ENCODE measurements at places on chromosomes 6 and 20.

GRCh38 chr20:4989570-4989969 is 11.7 kb downstream of the SLC23A2 start:
- DNase-seq, result no peak

DNA sequence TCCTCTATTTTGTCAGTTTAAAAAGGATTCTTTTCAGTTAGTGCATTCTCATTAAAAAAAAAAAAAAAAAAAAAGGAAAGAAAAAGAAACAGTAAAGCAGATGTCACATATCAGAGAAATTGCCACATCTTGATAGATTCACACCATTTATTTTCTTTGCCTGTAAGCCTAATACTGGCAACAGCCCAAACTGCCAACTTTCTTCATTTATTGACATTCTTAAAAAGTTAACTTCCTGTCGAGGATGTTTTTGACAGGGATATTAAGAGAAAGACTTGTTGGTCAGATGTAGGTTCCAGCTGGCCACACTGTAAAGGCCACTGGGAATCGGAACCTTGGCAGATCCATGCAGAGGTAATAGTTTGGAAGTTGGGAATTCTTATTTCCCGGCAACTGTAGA is 332.6 kb downstream of the NRN1 start:
- DNase-seq, result no peak

DNA sequence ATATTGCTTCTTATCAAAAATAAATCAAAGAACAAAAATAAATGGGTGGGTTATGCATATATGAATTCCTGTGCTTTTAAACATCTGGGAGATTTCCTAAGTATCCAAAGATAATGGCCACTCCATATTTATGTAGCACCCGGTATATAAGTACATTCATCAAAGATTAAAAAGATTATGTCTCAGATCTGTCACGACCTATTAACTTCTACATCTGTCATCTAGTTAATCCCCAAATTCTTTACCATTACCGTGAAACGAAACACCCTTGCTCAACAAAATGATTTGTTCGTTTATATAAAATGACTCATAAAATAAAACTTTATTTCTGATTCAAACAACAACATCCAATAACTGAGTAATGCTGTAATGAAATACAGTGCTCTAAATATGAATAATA is 64.8 kb upstream of the FOXQ1 start:
- DNase-seq, result no peak

DNA sequence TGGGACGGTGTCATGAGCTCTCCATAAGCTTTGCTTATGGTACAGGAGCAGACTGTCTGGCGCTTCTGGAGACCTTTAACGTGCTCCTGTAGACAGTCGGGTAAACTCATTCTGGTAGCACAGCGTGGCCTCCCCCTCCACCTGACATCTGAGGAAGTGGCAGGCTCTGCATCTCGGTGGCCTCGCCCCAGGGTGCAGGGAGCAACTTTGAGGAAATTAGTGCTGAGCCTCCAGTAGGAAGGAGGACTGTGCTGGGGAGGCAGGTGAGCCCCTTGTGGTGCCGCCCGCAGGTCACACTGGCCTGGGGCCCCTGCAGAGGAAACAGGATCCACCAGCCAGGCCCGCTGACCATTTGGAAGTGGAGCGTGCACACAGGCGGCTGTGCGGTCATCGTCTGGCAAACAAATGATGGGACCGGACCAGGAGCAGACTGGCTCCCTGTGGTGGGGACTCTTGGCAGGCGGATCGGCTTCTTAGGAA is 57.9 kb downstream of the SYNJ2 start:
- no peak for DNase-seq

DNA sequence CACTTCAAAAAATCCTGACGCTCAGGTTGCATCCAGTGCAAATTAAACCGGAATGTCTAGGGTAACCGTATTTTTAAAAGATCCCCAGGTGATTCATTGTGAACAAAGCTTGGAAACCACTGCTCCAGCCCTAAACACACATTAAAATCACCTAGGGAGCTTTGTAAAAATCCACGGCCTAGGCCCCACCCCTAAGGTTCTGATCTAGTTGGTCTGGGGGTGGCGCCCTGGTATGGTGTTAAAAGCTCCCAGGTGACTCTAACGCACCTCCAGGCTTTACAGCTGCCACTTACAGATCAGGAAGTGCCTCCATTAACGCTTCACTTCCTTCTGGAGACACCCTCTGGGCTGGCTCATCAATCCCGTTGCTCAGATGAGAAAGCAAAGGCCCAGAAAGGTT is 92.2 kb downstream of the GRM4 start:
- DNase-seq, result no peak

DNA sequence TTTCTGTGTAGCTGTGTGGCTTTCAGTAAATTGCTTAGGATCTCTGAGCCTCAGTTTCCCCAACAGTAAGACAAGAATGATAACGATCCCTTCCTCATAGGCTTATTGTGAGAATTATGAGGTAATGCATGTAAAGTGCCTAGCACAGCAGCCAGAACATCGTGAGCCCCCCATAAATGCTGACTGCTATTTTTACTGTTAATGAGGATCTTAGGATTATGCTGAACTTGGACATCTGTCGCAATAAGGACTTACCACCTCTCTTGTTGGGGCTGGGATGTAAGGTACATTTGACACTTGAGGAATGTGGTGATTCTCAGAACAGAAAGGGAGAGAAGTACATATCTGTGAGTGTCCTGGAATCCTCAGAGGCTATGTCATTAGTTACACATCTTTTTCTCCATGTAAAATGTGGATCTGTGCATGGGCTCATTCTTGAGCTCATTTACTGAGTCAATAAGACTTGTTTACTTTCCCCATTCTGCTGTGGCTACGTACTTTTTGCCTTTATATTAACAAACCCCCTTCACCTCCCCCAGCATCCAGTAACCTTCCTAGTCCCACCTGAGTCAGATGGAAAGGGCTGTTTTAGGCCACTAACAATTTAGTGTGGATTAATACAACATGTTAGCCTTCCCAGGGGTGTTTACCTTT is 64.4 kb upstream of the PLEKHG1 start:
- DNase-seq, result no peak

GRCh38 chr6:14897831-14898230 is 348.0 kb upstream of the JARID2 start:
- no peak for DNase-seq

GRCh38 chr6:167553736-167554119 is 228.8 kb downstream of the TTLL2 start:
- no peak for DNase-seq

DNA sequence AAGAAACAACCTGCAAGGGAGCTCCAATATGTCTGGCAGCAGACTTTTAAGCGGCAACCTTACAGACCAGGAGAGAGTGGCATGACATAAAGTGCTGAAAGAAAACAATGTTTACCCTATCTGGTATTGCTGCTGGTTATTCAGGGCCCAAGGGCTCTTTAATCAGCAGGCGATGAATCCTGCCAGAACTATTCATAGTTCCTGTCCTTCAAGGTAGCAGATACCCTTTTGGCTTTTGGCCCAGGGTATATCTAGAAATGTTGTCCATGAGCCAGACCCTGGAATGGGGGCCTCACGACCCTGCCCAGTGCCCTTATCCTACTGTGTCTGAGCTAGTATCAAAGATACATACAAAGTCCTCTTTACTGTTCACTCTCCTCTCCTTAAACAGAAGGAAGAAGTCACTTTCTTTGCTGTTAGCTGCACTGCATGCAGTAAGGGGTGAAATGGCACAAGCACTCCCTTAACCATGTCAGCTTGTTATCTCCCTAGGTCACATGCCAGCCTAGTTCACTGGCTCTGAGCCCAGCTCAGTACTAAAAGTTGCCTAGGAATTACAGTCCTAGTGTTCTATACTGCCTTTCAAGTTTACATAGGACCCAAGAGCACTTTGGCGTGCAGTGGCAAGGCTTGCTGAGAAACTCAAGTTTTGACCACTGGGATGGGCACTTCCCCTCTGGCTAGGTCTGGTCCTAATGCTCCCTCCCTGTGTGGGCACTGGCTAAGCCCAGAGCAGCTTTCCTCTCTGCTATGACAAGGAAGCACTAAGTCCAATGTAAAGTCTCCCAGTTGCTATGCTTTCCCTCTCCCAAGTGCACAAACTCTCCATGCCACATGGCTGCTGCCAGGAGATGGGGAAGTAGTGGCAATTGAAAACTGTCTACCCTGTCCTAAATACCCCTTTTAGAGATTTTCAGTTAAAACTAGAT is 122.0 kb downstream of the HTR1B start:
- no peak for DNase-seq

DNA sequence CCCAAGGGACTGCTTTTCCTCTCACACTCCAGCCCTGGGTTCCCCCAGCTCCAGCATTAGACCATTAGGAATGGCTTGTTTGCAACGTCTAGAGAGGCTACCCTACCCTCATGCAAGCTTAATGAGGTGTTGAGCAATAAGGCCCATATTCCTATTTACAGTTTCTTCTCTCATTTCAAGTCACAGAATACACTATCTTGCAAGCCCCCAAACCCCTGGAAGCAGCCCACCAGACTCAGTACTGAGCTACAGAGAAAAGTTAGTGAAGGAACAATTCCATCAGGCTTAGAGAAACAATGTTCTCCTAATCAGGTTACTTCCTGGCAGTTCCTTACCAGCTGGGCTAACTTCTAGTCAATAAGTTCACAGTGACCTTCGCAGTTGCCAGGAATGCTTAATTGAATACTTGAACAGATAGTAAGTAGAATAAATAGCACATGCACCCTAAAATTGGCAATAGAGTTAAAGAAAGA is 606.5 kb upstream of the NOX3 start:
- no peak for DNase-seq

DNA sequence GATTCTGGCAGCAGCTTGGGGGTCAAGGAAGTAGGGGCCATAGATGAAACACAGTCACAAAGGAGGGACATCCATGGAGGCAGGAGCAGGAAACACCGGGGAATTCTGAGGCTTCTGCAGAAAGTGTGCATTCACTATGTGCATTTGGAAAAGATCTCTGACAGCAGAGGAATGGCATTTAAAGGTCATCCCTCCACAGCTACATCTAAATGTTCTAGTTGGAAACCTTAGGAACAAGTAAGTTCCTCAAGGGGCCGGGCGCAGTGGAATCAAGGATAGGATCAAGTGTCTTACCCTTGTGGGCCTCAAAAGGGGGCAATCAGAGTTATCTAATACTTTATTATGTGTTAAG is 8.8 kb downstream of the C6orf136 start:
- DNase-seq, result no peak

- no peak for DNase-seq
These were observed 67.0 kb downstream of the ABHD12 start for GRCh38 chr20:25323496-25324246.

- DNase-seq, result no peak
These were observed 25.1 kb downstream of the DLGAP4 start for GRCh38 chr20:36331209-36331608.

DNA sequence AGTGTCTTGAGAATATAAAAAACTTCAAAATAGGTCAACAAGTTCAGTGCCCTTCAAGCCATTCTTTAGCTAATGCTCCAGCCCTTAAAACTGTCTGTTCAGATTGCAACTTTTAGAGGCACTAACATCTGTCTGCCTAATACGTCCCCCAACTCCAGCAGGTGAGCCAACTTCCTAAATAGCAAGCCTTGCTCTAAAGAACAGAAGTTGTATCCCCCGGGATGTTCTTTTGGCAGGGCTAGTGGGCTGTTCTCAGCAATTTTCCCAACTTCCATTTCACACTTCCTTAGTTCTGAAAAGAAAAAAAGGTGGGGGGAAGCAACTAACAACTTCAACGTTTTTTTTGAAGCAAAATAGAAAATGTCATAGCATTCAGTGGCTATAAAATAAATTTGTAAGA is 290.0 kb upstream of the PTCHD4 start:
- DNase-seq, result no peak

GRCh38 chr6:33609528-33609927 is 11.6 kb upstream of the ITPR3 start:
- DNase-seq, result no peak

DNA sequence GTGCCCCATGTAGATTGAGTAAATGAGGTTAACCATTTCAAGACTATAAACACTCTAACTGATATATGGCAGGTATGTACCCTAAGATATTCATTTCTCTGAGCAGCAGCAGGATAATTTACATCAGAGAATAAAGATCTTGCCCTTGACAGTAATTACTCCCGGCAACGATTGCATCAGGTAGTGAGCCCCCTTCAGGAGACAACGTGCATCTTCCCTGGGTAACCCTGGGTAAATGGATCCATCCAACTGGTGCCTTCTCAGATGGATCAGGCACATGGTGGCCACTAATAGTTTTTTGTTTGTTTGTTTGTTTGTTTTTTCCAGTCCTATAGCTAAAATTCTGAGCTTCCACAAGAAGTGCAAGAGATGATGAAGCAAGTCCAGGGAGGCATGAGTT is 469.4 kb upstream of the SLC35B3 start:
- DNase-seq, result peak; percentile 18

DNA sequence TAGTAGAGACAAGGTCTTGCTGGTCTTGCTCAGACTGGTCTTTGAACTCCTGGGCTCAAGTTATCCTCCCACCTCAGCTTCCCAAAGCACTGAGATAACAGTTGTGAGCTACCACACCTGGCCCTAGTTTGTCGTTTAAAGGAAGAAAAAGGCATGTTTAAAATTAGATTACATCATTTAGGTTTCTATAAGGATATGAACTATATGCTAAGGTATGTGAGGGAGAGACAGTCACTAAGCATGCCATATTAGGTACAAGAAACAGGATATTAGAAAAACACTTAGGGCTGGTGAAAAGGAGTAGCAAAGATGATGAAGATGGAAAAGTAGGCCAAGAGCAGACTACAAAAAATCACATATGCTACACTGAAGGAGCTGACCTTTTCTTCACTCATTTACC is 106.4 kb downstream of the ASCC3 start:
- no peak for DNase-seq

DNA sequence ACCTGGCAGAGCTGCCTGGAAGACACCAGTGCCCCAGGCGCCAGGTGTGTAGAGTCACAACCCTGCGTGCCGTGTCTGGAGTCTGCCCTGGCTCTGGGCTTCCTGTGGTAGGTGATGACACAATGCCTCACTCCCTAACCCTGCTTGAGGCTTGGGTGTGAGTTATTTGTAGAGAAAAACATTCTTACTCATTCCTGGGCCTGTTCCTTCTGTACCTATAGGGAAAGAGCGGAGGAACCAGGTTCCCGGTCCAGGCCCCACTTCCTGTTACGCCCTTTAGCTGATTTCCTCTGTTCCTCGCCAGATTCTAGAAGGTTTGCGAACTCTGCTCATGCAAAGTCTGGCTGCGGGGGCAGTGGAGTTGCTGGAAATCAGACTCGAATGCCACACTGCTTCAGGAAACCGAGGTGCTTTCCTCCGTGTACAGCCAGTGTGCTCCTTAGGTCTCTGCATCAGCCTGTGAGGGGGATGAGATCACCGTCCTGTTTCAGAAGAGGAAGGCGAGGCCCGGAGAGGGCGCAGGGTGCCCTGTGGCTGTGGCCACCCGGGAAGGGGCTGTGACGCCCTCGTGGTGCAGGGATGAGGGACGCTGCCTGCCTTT is 67.1 kb upstream of the DUSP22 start:
- DNase-seq, result no peak

DNA sequence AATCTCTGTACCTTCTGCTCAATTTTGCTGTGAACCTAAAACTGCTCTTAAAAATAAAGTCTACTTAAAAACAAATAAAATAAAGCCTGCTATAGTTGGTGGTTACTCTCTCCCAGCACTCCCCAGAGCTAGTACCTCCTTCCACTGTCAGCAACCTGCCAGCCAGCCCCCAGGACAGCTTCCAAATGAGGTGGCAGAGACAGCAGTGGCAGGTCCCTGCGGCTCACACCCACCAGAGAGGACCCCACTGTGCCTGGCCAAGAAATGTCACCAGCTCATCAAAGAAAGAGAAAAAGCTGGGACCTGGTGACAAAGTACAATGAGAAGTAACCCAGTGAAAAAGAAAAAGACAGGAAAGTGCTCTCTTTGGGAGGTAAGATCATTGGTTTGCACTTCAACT is 15.2 kb downstream of the APMAP start:
- DNase-seq, result no peak

- no peak for DNase-seq
These were observed 11.5 kb downstream of the SPAG4 start for GRCh38 chr20:35627121-35627520.

GRCh38 chr6:53565886-53566285 is 21.0 kb upstream of the GCLC start:
- DNase-seq, result no peak

All from neural progenitor cell (in vitro differentiated cells).